ENCODE measurements at places on chromosomes 4 and X. TPM values are rescaled to one million over a fixed set of nuclear protein-coding genes. Genes with fewer than 3 reads are reported as not detected.

The MAGEB10 gene
- not detected for total RNA-seq

The AMTN gene
- total RNA-seq = not detected

The TCEANC gene
- total RNA-seq = 2.6 TPM

The HEPH gene
- 95.7 TPM for total RNA-seq

The GLRA3 gene
- total RNA-seq = not detected

The FAM9C gene
- not detected for total RNA-seq

The WDR1 gene
- 263 TPM for total RNA-seq

DNA sequence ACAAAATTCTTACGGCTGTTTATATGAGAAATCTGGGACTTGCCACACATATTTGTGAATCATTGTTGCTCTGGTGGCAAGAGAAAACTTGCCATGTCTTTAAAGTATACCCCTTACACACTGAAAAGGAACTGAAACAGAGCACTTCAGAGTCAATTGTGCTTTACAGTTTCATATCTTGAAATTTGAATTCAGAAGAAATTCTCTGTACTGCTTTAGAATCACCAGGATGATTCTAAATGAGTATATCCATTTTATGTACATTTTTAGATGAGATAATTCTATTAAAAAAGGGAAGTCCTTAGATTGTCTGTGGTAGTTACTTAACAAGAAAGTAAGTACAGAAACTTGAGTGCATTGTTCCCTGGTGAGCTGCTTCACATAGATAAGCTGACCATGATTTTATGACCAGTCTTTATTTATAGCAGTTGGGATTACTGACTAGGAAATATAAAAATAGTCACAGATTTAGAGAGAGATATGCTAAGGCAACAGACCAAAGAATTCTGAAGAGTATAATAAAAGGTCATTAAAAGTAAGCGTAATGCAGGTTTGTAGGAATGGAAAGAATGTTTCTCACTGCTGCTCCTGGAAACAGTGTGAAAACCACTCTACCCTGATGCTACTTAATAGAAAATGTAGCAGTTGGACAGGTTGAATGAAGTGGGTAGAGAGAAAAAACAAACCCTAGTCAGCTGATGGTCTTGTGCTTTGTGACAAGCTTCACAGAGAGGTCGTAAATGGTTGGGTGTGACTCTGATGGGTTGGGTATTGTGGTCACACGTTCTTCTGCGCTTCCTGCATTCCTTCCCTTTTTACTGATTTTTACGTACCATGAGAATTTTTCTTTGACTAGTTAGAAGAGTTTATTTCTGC lies 41.0 kb downstream of the FNIP2 start:
- H3K4me3 ChIP-seq = peak overlapping the region; percentile 39
- H3K27me3 ChIP-seq = no peaks in the 10 kb centered on the region
- H3K36me3 ChIP-seq = no peaks in the 10 kb centered on the region

DNA sequence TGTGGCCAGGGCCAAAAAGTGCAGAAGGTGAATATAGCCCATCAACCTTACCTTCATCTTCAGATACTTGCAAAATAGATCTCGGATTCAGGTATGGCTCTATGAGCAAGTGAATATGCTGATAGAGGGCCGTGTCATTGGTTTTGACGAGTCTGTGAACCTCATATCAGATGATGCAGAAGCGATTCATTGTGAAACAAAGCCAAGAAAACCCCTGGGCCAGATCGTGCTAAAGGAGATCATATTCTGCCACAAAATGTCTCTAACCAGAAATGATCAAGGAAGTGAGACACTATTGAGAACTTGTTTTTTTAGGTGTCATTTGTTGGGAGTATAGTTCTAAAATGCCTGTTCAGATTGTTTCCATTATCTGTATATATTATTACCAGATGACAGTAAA lies 48.3 kb downstream of the PDK3 start:
- H3K36me3 ChIP-seq = peaks cover 5% of the 10 kb centered on the region
- no peak overlapping the region for H3K4me3 ChIP-seq
- H3K4me1 ChIP-seq = no peaks in the 10 kb centered on the region
- no peak for DNase-seq

DNA sequence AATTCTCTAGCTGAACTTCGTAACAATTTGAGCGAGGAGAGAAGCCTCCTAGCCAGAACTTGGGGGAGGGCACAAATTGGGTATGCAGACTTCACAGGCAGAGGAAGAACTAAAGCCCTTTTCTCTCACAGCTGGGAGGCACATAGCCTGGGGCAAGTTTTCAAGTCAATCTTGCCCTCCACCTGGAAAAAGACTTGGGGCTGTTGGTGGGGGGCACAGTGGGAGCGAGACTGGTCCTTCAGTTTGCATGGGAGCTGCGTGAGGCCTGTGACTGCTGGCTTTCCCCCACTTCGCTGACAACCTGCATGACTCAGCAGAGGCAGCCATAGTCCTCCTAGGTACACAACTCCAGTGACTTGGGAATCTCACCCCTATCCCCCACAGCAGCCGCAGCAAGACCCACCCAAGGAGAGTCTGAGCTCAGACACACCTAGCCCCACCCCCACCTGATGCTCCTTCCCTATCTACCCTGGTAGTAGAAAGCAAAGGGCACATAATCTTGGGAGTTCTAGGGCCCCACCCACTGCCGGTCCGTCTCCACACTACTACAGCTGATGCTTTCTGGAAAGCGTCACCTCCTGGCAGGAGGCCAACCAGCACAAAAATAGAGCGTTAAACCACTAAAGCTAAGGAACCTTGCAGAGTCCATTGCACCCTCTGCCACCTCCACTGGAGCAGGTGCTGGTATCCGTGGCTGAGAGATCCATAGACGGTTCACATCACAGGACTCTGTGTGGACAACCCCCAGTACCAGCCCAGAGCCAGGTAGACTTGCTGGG lies 160.8 kb downstream of the CBLL2 start:
- no peak overlapping the region for H3K4me3 ChIP-seq
- H3K27ac ChIP-seq = no peak overlapping the region
- no peaks in the 10 kb centered on the region for H3K27me3 ChIP-seq
- no peaks in the 10 kb centered on the region for H3K4me1 ChIP-seq

GRCh38 chrX:134911348-134911747 lies 79.4 kb upstream of the SMIM10 start:
- no peak overlapping the region for H3K27ac ChIP-seq
- H3K4me1 ChIP-seq = no peaks in the 10 kb centered on the region
- H3K27me3 ChIP-seq = no peaks in the 10 kb centered on the region
- DNase-seq = no peak
- no peaks in the 10 kb centered on the region for H3K36me3 ChIP-seq
- H3K4me3 ChIP-seq = no peak overlapping the region

- no peaks in the 10 kb centered on the region for H3K27me3 ChIP-seq
- H3K4me3 ChIP-seq = no peak overlapping the region
- H3K4me1 ChIP-seq = no peaks in the 10 kb centered on the region
These were observed 19.3 kb upstream of the ZNF81 start for GRCh38 chrX:47817421-47817820.

DNA sequence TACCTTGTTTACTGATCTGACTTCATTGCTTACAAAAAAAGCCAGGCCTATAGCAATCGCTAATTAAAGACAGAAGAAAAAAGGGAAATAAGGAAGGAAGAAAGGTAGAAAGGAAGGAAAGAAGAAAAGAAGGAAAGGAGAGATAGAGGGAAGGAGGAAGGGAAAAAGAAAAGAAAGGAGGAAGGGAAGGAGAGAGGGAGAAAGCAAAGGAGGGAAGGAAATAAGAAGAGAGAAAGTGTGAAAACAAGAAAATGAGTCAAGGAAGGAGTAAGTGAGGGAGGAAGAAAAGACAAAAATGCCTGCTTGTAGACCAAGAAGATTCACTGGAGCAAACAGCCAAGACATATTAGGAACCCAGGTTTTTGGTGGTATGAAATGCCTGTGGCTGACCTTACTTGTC lies 57.0 kb upstream of the MAGEB16 start:
- DNase-seq = no peak
- no peaks in the 10 kb centered on the region for H3K4me1 ChIP-seq
- H3K27me3 ChIP-seq = no peaks in the 10 kb centered on the region
- no peak overlapping the region for H3K4me3 ChIP-seq
- H3K36me3 ChIP-seq = no peaks in the 10 kb centered on the region

GRCh38 chrX:64195862-64196261 lies 9.6 kb downstream of the AMER1 start:
- no peak overlapping the region for H3K4me3 ChIP-seq
- H3K27me3 ChIP-seq = no peaks in the 10 kb centered on the region
- no peaks in the 10 kb centered on the region for H3K4me1 ChIP-seq
- peaks cover 19% of the 10 kb centered on the region for H3K36me3 ChIP-seq
- DNase-seq = no peak

DNA sequence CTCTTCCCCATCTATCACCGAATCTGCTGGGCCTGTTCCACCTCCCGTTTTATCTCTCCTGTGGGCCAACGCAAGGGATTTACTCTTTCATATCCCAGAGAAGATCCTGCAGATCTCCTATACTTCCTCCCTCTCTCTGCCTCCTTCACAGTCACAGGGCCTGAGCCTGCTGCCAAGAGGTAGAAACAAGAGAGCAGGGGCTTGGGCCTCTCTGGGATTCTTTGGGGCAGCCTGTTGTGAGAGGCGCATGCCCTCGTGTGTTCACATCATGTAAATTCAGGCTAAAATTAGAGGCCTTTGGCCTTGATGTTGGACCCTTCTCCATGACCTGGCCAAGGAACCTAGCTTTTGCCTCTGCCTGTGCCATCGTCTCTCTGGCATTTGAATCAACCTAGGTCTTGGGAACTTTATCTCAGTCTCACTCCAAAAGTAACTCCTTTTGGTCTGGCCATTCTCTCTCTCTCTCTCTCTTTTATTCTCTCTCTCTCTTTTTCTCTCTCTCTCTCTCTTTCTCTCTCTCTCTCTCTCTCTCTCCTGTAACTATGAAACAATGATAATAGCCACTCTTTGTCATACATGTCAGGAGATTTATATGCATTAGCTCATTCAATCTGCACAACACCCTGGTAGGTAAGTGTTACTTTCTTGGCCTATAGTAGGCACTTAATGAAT lies 20.0 kb upstream of the EFNB1 start:
- no peaks in the 10 kb centered on the region for H3K4me1 ChIP-seq
- no peaks in the 10 kb centered on the region for H3K27me3 ChIP-seq
- no peak overlapping the region for H3K4me3 ChIP-seq
- no peaks in the 10 kb centered on the region for H3K36me3 ChIP-seq

DNA sequence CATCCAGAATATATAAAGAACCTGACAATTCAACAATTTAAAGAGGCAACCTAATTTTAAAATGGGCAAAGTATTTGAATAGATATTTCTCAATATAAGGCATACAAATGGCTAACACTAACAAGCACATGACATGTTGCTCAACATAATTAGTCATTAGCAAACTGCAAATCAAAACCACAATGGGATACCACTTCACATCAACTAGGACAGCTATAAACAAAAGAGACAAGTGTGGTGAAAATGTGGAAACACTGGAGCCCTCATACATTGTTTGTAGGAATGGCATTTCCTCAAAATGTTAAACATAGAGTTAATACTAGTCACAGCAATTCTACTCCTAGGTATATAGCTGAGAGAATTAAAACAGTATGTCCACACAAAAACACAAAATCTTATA lies 96.7 kb downstream of the CORIN start:
- DNase-seq = no peak
- no peak overlapping the region for H3K4me3 ChIP-seq
- H3K27me3 ChIP-seq = no peaks in the 10 kb centered on the region

DNA sequence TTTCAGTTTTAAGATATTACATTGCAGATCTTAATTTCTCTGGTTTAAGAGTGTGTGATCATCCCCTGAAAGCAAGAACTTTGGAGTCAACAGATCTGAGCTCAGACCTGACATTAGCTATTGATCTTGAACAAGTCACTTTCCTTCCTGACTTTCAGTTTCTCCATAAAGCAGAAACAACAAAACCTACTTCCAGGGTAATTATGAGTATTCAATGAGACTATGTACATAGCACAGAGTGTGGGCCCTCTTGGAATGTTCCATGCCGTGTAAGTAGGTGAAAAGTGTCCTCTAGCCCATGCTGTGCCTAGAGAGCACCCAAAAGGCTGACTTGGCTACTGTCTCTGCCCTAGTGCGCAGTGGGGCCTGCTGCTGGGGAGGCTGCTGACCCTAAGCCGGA lies 188.0 kb upstream of the RPL34 start:
- no peaks in the 10 kb centered on the region for H3K4me1 ChIP-seq
- no peak overlapping the region for H3K4me3 ChIP-seq
- H3K27me3 ChIP-seq = no peaks in the 10 kb centered on the region
- no peak for DNase-seq

DNA sequence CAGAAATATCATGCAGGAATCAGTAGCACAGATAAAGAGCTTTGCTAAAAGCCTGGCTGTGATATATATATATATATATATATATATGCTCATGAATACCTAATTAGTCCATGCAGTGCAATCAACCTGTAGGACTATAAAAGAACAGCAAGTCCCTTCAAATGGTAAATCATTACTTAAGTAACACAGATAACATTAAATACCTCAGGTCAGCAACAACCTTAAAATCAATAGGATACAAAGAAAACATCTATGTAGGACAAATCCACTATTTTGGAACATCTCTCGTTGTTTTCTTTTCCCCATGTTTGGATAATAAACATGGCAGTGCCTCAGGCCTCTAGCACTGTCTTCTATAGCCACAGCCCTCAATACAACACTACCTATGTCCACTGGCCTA lies 106.6 kb downstream of the FNIP2 start:
- no peaks in the 10 kb centered on the region for H3K27me3 ChIP-seq
- H3K27ac ChIP-seq = no peak overlapping the region
- DNase-seq = no peak
- no peak overlapping the region for H3K4me3 ChIP-seq

GRCh38 chrX:111052478-111052877 lies 43.5 kb upstream of the PAK3 start:
- H3K27me3 ChIP-seq = no peaks in the 10 kb centered on the region
- no peaks in the 10 kb centered on the region for H3K4me1 ChIP-seq
- DNase-seq = no peak
- no peaks in the 10 kb centered on the region for H3K36me3 ChIP-seq
- no peak overlapping the region for H3K27ac ChIP-seq

DNA sequence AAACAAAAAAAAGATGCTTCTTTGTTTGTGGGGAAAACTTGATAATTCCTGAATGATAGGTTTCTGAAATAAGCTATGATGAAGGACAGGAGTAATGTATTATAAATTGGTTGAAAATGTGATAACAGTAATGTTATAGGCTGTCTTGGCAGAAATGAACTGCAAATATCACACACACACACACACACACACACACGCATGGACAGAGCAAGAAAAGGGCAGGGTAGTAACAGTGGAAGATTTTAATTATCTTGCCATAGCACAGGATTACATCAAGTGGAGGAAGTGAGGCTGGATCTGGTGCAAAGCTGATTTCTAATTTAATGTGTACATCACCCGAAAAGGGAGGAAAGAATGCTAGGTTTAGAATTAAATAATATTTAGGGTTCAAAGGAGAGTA lies 97.5 kb upstream of the CXXC4 start:
- H3K27ac ChIP-seq = no peak overlapping the region
- no peaks in the 10 kb centered on the region for H3K27me3 ChIP-seq

All from thoracic aorta (tissue), 2 donors.